ENCODE measurements at places on chromosomes 11 and 22. TPM values are rescaled to one million over a fixed set of nuclear protein-coding genes. Genes with fewer than 3 reads are reported as not detected.

DNA sequence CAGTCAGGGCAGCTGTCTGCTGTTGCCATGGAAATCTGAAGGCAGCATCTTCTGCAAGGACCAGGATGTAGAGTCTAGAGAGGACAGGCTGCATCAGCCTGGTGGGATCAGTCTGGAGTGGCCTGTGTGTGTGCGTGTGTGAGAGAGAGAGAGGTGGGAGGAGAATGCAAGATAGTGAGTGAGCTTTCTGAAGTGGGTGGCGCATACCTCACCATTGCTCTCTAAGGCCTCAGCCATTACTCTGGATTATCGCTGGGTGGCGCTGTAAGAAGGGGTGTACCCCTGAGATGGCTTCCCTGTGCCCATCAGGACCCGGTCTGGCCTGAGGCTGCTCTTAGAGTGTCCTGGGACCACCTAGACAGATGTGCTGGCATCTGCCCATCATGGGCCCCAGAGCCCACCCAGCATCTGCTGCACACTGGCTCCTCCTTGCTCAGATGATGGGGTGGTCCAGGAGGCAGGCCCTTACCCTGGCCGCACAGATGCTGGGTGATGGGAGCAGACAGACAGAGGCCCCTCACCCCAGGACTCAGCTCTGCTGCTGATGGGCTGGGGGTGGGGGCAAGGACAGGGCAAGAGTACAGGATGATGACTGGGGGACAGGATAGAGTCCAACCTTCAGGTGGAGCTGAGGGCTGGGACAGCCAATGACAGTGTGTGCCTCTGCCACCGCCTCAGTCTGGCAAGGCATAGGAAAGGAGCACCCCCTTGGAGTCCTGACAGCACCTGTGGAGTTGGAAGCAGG is 25.7 kb upstream of the TUB start:
- DNase-seq: peak; percentile 9

Gene CYTH4
- 0.79 TPM for total RNA-seq

DNA sequence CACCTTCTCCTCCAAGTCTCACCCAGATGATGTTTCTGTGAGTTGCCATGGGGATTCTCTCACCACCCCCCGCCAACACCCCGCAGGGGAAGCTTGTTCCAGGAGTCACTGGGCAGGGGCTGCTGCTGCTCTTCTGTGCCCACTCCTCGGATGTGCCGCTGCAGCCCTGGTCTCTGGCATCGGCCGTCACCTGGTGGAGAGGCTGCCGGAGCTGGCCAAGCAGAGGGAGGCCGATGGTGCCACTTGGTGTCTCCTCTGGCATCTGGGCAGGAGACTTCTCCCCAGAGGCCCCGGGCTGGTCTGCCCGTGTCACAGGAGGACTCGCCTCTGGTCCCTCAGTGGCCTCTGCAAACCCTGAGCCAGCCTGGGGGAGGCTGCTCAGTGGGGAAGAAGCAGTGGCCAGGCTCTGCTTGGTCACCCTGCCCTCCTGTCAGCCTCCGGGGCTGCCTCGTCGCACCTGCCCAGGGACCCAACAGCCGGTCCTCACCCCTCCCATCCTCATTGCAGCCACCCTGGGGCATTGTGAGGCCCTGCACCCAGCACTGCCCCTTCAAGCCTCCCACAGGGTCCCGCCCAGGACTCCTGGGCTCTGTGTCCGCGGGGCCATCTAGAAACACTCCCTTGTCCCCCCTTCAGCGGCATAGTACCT is 424 bp upstream of the ADORA2A start:
- DNase-seq: no peak

Gene P4HA3
- not detected for total RNA-seq

Gene NXPE1
- total RNA-seq: not detected

All from pancreas (tissue), 10 donors.